ENCODE measurements at places on chromosomes 2 and 18.

- no peak for DNase-seq
Observed at GRCh38 chr2:226063704-226064440, 664.4 kb downstream of the NYAP2 start.

DNA sequence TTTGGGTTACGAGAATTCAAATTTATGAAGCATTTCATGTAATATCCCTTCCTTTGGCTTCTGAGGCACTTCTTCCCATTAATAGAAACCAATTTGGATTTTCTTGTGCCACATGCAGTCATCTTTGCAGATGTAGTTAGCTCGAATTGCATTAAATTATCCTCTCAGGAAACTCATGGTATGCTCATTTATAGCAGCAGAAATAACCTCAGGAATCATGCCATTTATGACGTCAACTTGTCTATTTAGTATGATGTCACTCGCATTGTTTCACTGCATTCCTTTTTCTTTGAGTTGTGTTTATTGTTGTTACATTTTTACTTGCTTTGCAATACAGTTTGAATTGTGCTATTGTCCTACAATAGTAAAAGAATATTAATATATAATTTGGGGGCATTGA lies 163.8 kb downstream of the RBM43 start:
- DNase-seq, result no peak

- DNase-seq, result no peak
Observed at GRCh38 chr2:232997749-232998665, 15.0 kb downstream of the NGEF start.

GRCh38 chr2:109272461-109272860 lies 143.5 kb downstream of the SH3RF3 start:
- no peak for DNase-seq

- no peak for DNase-seq
Observed at GRCh38 chr18:77249569-77250500, at the start of gene GALR1. TSS of gene GALR1 (plus strand) at chr18:77249848. CDS start at chr18:77250549, 701 bp downstream.

DNA sequence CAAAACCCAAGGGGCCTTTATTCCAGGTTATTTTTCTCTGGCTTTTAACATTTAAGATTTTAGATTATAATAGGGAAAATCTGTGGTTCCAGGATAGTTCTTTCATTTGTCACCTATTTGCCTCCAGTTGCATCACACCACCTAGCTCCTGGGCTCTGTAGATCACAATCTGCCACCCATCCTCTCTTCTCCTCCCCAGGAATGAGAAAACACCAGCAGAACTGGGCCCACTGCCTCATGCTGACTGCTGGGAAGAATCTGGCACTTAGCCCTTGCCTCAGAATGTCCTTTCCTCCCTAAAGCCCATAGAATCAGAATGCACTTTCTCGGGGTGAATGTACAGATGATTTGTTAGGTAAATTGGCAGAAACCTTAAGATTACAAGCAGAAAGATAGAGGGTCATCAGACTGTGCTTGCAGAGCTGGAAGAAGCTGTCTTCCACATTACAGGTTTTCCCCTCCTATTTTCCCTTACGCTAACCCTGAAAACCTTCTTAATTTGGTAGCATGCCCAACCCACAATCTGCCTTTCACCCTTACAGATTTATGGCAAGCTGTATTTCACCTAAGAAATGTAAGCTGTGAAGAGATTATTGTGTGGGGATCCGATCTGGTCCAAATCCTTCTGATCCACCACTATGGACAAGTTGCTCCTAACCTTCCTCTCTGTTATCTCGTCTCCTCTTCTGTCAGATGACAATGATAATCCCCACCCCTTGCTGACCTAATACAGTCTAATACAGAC lies 72.6 kb downstream of the LRRC30 start:
- no peak for DNase-seq

GRCh38 chr2:170214309-170214948 lies 36.5 kb downstream of the MYO3B start:
- DNase-seq, result no peak

GRCh38 chr2:220876080-220876824 lies 695.9 kb downstream of the EPHA4 start:
- no peak for DNase-seq

- DNase-seq, result no peak
Observed at GRCh38 chr2:106868275-106868674, 17.7 kb downstream of the ST6GAL2 start.

- DNase-seq, result no peak
Observed at GRCh38 chr2:196170606-196171247, 651 bp downstream of the STK17B start.

- DNase-seq, result no peak
Observed at GRCh38 chr2:233262562-233262961, 11.1 kb downstream of the ATG16L1 start.

Data from esophagus squamous epithelium (tissue), 5 donors.